NCI-H226 (cell line): ENCODE measurements at places on chromosomes 12 and 14.

DNA sequence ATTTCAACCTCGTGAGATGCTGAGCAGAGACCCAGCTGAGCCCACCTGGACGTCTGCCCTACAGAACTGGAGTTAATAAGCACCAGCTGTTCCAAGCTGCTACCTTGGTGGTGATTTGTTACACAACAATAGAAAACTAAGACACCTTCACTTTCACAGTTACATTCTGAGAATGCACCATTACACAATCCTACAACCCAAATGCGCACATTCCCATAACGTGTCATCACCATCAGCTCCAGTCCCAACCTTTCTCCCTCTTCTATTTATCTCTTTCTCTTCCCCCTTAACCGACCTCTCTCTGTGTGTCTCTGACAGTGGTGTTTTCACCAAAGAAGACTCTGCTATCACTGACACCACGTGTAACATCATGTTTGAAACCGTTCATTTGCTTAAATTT, 91.9 kb downstream of the TMEM132D start:
- DNase-seq: no peak

GRCh38 chr14:79693935-79694334, 517.4 kb downstream of the DIO2 start:
- DNase-seq: no peak

DNA sequence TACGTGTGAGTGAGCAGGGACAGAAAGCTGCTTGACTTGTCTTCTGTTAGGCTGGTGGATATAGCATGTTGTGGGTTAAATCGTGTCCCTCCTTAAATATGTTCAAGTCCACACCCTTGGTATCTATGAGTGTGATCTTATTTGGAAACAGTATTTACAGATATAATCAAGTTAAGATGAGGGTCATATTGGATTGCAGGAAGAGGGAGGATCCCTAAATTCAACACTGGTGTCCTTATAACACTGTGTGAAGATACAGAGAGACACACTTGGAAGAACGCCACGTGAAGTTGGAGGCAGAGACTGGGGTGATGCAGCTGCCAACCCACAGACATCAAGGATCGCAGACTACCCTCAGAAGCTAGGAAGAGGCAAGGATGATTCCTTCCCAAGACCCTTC, 275.2 kb upstream of the SSTR1 start:
- DNase-seq: no peak

- peak; percentile 37 for DNase-seq
Measured at GRCh38 chr12:122961531-122962329, 4.5 kb downstream of the ABCB9 start.

DNA sequence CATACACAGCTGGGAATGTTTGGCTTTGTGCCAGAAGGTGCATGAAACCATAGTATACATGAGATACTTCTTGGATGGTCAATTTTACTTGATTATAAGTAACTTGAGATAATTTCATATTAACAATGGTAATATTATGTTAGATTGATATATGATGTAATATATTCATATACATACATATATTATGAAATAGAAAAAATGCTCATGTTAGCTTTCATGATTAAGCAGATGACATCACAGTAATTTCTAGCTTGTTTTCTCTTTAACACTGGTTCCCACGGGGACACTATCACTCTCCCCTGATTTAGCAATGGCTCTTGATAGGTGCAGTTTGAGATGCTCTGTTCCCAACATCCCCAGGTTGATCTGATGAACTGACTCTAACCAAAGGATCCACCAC, 35.4 kb upstream of the NTF3 start:
- no peak for DNase-seq

- DNase-seq: no peak
Measured at GRCh38 chr14:86858031-86858430, 1135.0 kb downstream of the GALC start.

DNA sequence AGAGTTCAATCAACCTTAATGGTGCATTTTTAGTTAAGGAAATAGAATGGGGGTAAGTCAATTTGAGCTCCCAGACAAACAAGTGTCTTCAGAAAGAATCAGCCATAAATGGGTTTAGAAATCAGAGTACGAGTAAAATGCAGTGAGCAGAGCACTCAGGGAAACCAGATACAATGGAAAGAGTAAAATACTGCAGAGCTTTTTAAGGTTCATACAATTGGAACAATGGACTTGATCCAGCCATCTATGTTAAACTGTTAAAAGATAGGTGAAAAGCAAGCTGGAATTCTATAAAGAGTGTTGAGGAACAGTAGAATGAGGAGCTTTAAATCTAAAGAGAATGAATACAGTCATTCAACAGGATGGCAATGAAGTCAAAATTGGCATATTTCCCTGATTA, 23.8 kb upstream of the PCNX4 start:
- no peak for DNase-seq

DNA sequence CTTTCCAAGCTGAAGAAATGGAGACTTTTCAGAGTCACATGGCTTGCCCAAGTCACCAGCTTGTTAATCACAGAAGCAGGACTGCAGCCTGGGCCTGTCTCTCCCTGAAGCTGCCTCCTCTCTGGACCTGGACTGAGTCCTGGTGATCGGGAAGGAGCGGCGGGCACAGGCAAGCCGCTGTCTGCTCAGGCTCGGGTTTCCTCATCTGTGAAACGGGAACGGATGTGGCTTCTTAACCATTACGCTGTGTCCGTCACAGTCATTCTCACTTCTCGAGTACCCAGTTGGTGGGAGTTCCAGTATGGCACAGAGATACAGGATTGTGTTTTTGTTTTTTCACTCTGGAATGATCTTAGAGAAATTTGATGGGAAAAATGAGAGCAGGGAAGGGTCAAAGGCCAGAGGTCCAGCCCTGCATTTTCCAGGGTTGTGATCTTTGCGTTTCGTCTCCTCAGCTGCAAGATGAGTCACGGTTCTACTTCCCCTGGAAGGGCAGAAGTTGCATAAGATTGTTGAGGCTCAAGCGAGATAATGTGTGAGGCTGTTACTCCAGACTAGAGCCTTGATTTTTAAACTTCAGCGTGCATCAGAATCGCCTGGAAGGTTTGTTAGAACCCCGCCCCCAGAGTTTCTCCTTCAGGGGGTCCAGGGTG, 7.6 kb upstream of the LRTM2 start:
- peak; percentile 61 for DNase-seq

DNA sequence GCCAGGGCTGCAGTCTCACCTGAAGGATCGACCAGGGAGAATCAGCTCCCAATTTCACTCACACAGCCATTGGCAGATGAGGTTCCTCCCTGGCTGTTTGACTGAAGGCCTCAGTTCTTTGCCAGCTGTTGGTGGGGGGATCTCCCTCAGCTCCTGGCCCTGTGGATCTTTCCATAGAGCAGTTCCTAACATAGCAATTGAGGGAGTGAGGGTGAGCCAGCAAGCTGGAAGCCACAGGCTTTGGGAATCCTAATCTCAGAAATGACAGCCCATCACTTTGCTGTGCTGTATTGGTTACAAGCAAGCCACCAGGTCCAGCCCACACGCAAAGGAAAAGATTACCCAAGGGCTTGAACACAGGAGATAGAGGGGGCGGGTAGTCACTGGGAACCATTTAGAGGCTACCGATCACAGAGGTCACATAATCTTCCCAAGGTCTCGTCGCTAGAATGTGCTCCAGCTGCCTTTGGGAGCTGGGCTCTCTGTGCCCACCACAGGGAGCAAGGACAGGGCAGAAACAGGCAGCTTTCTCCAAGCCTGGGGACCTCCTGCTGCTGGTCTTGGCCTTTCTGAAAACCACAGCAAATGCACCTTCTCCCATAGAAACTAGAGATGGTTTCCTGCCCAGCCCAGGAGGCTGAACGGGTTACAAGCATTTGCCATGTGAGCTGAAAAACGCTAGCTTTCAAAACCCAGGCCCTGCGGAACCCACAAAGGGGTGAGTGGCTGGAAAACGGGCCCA, 4.6 kb upstream of the OTUB2 start:
- no peak for DNase-seq

GRCh38 chr14:24839617-24840203, 205.7 kb upstream of the GZMB start:
- DNase-seq: no peak

- DNase-seq: no peak
Measured at GRCh38 chr14:97977651-97978261, 1180.6 kb downstream of the VRK1 start.

GRCh38 chr14:98035396-98035795, 1236.6 kb downstream of the BCL11B start:
- no peak for DNase-seq

DNA sequence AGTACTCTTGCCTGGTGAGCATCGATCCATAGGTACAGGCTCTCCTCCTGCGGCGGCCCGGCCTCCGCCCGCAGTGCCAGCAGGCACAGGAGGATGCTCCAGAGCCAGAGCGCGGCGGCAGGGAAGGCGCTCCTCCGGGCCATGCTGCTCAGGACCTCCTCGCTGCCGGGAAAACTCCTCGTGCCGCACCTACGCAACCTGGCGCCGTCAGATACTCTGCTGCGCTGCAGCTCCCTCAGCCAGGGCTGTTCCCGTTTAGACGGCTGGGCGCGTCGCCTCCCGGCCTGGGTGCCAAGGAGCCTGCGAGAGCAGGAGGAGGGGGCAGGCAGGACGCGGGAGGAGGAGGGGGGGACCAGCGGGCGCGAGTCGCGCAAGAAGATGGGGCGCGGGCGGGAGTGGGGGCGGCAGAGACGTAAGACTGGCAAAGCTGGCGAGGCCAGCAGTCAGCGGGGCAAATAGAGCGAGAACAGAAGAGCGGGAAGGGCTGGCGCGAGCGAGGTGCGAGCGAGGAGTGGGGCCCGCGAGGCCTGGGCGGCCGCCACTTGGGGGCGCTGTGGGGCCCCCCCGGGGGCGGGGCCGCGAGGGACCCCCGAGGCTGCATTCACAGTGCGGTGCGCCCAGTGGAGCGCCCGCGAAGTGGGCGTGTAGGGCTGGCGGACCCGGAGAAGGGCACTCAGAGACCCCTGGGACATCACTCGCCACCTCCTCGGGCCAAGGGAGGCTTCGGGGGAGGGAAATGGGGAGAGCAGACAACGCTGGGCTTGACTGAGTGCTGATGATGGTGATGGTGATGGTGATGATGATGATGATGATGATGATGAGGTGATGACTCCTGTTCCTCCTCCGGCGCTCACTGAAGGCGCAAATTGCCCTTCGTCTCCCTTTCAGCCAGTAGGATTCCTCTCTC, at the start of gene WIF1:
Gene WIF1, minus strand, starts transcription at position 257 of the 907 bp plus-strand sequence. Its CDS starts 114 bp downstream, at position 143.
- DNase-seq: no peak

GRCh38 chr12:59593761-59594160, 2.1 kb upstream of the SLC16A7 start:
- DNase-seq: no peak

DNA sequence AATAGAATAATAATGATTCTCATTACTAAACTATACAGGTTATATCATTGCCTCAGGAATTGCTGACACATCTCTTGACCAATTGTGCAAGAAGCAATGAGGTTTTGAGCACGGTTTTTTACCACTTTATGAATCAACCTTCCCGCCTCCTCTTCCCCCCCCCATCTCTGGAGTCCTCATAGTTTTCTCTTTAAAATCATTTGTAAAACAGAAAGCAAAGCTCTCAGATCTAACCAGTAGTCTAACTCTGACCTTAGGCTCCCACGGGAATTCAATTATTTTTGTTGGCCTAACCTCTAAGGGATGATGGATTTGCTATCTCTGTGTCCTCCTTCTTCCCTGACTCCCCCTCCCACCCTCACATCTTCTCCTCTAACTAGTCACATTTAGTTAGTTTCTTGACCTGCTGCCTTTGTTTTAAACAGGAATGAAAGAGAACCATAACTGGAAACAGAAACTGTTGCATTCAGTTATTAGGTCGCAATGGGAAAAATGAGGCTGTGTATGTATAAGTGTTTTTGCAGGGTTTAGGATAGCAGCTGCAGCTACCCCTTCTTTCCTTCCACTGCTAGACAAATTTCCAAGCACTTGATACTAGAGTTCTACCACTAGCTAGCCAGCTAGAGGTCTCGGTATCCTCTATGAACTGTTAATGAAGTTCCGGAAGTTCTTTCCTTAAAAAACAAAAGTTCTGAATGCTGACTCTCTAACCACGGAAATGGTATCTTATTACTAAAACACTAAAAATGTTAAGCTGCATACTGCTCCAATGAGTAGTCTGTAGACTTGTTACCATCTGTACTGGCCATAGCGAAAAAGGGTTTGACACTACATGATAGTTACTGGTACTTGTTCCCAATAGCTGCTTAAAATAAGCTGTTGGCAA, 65.4 kb downstream of the TAOK3 start:
- DNase-seq: peak; percentile 86

- DNase-seq: no peak
Measured at GRCh38 chr14:86675059-86675458, 1145.1 kb downstream of the FLRT2 start.

DNA sequence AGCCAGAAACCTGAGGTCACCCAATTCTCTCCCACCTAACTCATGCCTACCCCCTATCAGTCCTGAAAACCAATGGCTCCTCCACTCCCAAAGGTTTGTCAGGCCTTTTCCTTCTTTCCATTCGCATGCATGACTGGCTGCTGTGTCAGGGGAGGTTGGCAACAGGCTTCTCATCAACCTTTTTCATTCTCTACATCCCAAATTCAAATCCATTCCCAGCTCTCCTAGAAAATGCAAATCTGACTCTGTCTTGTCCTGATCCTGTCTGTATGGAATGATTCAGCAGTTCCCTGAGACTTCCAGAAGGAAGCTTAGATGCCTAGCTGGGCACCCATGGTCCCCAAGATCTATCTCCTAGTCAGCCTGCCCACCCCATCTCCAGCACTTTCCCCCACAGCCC, 5.0 kb upstream of the CTDSP2 start:
- no peak for DNase-seq

DNA sequence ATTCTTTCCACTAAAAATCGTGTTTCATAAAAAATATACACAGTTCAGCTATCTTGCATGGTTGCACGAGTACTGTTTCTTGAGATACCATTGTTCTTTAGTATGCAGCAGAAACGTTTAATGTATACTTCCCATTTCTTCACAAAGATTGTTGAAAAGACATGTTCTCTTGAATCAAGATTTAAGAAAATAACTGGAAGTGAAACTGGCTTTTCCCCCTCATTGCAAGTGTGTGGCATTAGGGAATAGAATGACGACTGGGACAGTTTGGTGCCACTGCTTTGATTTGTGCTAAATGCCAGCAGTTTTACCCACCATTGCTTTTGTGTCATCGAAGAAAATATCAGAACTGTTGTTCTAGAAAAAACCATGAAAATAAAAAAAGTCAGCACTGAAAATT, 20.3 kb upstream of the DHRS2 start:
- no peak for DNase-seq

DNA sequence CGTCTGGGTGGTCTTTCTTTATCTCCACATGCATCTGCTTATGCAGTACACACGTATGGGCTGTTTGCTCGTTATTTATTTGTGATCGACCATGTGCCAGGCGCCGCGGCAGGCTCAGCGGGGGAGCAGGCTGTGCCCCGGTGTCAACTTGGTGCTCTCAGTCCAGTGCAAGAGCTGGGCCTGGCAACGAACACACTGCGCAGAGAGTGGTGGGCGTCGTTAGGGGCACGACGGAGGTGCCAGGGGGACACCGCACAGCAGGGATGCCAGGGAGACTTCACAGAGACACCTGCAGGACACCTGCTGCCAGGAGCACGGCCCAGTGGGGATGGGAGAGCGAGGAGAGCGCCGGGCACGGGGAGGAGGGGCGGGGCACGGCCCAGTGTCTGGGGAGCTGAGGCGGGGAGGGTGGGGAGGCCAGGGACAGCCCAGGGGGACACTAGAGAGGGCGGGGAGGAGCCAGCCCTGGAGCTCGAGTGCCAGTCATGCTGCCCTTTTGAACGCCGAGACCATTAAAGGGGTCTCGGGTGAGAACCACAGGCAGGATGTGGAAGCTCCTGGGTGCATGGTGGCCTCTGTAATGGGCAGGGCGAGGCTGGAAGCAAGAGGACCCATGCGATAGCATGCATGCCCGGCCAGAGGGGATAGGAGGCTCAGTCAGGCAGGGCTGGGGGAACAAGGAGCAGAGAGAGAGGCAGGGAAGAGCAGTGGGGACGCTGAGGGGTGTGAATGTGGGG, 652 bp upstream of the LRCOL1 start:
- DNase-seq: no peak
